CMK (cell line): ENCODE measurements at places on chromosomes 1 and 21.

DNA sequence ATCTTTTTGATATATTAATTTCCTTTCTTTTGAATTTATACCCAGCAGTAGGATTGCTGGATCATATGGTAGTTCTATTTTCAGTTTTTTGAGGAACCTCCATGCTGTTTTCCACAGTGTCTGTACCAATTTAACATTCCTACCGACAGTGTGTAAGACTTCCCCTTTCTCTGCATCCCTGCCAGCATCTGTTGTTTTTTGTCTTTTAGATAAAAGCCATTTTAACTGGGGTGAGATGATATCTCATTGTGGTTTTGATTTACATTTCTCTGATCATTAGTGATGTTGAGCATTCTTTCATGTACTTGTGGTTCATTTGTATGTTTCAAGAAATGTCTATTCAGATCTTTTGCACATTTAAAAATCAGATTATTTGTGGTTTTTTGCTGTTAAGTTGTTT is 62.4 kb upstream of the STUM start:
- no peak for DNase-seq

DNA sequence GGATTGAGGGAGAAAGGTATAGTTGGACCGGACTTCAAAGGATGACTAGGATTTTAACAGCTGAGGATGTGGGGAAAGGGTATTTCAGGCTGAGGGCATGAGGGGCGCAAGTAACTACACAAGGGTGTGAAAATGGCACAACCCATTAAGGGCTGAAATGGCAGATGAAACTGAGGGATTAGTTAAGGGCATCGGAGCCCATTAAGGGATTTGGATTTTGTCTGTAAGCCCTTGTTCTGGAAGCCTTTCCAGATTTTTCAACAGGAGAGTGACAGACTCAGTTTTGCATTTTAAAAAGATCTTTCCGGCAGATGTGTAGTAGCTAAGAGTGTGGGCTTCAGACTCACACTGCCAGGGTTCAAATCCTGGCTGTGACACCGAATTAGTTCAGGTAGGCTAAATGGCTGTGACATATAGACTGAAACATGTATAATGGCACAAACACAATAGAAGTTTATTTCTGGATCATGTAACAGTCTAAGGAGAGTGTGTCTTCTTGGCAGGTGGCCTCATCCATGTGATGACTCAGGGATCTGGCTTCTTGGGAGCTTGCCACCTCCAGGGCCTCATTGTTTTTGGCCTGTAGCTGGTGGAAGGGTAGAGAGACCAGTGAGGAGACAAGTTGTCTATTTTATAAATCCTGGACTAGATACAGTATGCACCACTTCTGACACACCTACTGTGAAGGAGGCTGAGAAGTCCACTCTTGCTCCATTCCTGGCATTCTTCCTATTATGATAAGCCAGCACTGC is 49.6 kb downstream of the UBE2T start:
- DNase-seq: no peak

- no peak for DNase-seq
These were observed 248.0 kb downstream of the RGS7 start for GRCh38 chr1:241109039-241109438.

DNA sequence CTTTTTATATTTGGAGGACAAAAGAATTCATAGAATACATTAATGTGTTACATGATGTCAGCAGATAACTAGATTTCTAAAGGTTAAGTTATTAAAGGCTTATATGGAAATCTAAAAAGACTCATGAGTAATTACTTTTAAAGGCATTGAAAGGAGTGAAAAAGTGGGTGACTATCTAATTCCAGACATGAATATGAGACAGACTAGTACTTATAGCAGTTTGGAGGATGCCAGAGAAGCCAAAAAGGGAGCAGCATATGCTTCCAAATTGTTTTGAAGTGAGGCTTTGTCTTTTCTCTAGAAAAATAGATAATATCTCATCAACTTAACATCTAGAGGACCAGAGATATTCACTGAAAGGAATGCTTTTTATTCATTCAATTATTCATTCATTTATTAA is 275.5 kb upstream of the CACYBP start:
- DNase-seq: no peak

- no peak for DNase-seq
These were observed 19.5 kb upstream of the SELENON start for GRCh38 chr1:25780318-25781129.

DNA sequence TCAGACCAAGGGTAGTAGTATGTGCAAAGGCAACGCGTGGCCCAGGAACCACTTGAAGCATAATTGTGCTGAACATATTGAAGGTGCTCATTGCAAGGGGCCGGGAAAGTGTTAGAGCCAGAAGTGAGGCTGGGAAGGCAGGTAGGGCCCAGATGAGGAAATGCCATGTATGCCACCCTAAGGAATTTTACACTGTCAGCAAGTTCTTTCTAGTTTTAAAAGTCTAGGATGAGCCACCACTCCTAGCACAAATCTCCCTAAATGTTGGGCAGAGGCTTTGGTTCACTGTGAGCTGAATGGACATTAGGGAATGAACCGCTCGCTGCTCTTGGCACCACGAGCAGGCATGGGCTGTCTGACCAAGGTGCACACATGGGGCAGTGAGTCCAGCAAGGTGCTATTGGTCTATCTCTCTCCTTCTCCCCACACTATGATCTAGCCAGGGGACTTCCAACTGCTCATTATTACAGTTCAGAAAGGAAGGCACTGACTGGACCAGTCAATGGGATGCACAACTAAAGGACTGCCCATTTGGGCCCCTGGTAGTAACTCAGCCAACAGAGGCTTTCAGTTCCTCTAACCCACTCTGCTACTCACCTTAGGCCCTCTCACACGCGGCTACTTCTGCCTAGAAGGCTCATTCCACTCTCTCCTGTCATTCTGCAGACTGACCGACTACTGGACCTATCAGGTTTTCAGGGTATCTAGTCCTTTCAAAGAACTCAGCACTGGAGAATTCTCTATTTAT is 2.0 kb downstream of the KANK4 start:
- DNase-seq: no peak

DNA sequence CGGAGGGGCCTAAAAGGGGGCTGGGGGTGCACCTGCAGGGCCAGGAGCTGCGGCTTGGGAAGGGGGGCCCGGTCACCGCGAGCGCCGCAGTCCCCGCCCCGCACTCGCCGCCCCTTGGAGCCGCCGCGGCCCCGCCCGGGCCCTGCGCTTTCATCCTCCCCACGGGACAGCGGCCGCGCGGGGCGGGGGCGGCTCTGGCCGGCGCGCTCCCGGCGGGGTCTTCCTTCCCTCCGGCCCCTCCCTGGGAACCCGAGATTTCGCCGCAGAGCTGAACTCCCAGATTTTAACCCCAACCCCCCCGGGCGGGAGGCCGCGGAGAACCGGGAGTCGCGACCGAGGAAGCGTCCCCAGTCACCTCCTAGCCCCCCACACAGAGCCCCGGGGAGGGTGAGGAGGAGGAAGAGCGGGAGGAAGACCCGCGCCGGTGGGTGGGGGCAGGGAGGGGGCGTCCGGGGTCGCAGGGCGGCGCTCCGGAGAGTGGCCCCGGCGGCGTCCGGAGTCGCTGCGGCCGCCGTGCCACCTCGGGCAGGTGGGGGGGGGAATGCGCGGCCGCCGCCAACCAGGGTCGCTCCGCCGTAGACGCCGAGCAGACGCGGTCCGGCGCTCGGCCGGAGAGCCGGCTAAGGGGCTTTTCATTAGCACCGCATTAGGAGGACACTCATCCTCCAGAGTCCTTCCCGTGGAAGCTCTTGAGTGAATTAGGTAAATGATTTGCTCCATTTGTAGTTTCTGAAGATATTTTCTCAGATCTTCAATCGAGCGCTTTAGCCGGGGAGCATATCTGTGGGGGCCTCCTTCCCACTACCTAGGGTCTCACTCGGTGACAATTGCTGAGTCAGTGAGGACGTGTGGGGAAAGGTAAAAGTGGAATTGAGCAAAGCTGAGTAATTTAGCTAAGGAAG is 31.6 kb upstream of the NFIA start:
- no peak for DNase-seq

DNA sequence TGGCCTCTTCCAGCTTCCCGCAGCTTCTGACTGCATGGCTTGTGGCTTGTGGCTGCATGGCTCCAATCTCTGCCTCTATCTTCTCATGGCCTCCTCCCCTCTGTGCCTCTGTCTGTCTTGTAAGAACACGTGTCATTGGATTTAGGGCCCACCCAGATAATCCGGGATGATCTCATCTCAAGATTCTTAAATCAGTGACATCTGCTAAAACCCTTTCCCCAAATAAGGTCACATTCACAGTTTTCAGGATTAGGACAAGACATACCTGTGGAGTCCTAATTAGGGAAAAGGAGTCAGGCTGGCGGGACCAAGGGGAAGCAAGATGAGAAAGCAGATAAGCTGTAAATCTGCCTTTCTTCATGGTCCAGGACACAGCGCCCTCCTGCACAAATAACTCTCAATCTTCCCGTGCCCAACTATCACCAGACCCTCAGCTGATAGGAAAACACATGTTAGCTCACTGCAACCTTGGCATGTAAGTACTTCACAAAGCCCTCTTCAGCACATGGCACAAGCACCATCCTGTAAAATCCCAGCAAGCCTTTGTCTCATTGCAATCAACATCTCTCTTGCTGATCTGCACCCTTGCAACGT is 82.2 kb downstream of the SPSB1 start:
- no peak for DNase-seq

DNA sequence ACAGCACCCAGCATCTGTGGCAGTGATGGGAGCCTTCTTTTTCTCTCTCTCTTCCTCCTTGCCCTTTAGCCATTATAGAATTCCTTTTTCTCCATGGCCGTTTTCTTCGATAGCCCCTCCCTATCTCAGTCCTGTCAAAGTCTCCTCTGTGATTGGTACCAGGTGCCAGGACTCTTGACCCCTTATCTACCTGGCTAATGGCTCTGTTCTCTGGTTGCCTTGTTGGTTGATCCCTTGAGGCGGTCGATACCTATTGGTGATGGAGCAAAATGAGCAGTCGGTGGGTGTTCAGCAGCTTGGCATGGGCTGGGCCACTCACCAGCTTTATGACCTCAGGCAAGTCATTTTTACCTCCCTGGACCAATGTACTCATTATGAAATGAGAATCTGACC is 2.0 kb downstream of the ATF3 start:
- DNase-seq: no peak
